D721Med (cell line): ENCODE measurements at places on chromosomes 12 and 14.

DNA sequence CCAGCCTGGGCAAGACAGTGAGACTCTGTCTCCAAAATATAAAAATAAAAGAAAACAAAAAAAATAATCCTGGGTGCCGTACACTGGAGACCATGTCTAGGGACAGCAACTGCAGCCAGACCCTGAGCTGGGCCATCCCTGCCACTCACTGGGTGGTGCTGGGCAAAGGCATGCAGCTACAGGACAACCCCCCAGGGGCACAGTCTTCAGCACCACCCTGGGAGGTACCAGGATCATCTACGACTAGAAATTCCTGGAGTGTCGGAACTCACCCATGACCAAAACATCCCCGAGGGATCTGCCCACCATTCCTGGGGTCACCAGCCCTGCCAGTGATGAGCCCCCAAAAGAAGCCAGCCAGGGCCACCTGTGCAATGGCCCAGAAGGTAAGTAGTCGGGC lies 35.7 kb upstream of the SUPT16H start:
- DNase-seq = no peak

DNA sequence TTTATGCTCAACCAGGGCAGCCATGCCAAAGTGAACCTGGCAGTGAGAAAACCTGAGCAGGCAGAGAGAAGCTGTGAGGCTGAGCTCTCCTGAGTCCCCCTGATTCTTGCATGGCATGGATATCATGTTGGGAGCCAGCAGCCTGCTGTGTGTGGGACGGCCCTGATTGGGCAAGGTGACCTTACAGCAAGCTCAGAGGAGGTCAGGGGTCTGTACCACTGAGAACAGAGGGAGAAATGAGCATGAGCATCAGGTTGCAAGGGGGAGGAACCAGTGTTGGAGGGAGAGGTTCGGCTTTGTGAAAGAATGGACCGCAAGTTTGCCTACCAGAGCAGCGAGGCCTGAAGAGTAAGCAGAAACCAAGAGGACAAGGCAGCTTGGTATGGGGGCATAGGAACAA lies 59.1 kb upstream of the PTGR2 start:
- DNase-seq = no peak

- no peak for DNase-seq
Measured at GRCh38 chr12:29640589-29641345, 143.0 kb downstream of the TMTC1 start.

DNA sequence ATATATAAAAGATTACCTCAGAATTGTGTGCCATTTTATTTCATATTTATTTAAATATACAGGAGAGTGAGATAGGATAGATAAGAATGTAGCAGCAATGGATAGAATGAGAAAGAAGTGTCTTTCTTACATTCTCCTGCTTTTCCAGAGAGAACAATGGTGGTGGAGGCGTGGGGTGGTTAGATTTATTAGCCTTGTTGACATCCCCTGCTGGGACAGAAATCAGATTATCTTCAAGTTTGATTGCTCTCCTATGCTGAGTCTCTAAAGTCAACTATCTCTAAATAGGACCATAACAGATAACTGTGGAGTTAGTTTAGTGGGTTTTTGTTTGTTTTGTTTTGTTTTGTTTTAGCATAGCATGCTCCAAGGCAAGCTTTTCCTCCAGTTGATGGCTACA lies 397.6 kb downstream of the LRFN5 start:
- DNase-seq = no peak

DNA sequence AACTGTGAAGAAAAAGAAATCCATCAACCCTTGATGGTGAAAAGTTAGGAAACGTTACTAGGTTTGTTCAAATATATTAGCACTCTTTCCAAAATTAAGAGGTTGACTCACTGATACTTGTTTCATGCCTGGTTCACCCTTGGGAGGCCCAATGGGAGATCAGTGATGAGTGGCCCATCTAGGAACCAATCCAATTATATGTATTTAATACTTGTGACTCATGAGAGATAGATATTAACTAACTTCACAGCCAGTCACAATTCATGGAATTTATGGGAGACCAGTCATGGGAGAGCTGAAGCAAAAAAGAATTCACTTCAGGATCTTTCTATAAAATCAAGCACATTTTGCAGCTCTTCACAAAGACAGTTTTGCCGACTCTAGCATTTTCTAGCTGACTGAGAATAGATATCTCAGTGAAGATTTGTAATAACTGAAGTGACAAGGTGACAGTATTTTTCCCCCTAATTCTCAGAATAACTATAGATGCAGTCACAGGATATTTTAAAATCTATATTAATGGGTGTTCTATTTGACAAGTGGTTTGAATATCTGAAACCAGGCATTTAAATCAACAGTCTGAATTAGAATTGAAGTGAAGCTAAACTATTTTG lies 230.2 kb downstream of the EPS8 start:
- no peak for DNase-seq

DNA sequence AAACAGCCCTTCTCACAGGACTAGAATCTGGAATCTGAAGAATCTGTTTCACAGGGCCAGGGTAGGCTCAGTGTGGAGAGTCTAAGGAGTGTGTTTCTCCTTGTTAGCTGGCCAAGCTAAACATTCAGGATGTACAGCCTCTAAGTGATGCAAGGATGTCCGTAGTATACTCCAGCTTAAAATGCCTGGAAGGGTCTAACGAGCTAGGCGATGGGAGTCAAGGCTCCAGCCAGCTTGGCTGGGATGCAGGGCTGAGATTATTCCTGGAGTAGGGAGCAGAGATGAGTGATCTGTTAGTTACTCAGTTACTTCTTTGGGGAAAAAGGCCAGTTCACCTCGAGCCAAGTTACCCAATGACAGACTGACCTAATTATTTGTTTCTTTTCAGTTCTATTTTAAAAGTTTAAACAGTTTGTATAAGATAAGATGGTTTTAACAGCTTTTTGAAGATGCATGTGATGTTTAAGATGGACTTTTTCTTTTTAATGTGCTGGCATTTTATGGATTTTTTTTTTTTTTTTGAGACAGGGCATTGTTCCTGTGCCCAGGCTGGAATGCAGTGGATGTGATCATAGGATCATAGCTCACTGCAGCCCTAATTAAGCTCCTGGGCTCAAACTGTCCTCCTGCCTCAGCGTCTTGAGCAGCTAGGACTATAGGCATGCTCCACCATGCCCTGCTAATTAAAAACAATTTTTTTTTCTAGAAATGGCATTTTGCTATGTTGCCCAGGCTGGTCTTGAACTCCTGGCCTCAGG lies 41.1 kb downstream of the SYNE2 start:
- DNase-seq = no peak
